ENCODE measurements at places on chromosomes 12 and 14. TPM values are rescaled to one million over a fixed set of nuclear protein-coding genes. Genes with fewer than 3 reads are reported as not detected.
A peak's percentile ranks its signal among the peaks of the same experiment; 100 is the strongest.

The NOVA1 gene
- total RNA-seq, result 5.1 TPM

The PPP1R1A gene
- 104 TPM for total RNA-seq

The LRRC10 gene
- total RNA-seq, result 3.1 TPM

The PRKD1 gene
- 7.5 TPM for total RNA-seq

The SLC5A8 gene
- not detected for total RNA-seq

DNA sequence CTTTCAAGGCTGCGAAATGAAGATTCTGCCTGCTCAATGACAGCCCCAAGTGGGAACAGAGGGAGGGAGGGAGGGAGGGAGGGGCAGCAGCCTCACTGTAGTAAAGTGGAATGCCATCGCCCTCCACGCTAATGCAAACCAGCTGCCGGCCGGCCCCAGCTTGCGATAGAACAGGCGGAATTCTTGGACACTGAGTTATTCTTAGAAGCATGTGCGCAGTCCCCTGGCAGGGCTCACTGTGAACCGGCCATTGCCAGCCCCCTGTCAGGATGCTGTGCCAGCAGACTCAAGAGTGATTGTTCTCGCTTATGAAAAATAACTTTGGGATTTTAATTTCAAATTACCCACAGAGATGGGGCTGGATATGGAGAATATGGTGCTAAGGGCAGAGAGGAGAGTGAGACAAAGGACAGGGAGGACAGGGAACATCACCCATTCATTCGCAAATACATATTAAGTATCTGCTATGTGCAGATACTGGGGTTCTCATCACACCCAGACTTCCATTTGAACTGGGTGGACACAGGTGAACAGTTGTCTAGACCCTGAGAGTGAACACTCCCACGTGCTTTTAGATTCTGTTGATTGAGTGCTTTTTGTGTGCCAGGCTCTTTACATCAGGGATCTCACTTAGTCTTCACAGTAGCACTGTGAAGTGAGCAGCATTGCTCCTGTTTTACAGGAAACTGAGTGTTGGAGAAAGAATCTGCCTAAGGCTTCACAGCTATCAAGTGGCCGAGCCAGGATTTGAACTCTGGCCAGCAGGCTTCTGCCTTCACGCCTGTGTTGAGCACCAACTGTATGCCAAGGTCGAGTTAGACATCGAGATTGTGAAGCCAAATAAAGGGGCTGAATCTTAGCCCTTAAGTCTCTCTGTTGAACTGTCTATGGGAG lies 192.9 kb downstream of the C12orf75 start:
- H3K36me3 ChIP-seq, result no peaks in the 10 kb centered on the region
- peak; percentile 82 for DNase-seq
- H3K4me1 ChIP-seq, result no peaks in the 10 kb centered on the region
- no peak overlapping the region for H3K4me3 ChIP-seq
- H3K27ac ChIP-seq, result peak overlapping the region; percentile 60

GRCh38 chr12:51819736-51820525 lies 28.6 kb downstream of the FIGNL2 start:
- H3K4me1 ChIP-seq, result no peaks in the 10 kb centered on the region
- no peak for DNase-seq
- H3K4me3 ChIP-seq, result peak overlapping the region; percentile 54

The KIF26A gene
- 5.6 TPM for total RNA-seq

DNA sequence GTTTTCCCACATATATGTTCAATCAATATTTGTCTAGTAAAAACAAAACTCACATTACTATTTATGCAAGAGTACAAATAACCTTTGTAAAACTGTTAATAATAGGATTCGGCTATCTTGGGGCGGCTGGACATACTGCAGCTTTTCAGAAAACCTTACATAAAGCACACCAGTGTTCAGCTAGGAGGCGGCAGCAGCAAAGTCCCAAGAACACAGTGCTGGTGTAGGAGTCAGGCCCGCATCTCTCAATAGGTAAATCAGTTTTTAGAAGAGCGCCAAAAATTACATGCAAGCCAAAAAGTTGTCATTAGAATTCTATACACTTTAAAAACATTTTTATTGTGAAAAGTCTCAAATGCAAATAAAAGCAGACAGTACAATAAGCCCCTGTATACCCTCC lies 37.5 kb downstream of the CCDC88C start:
- no peaks in the 10 kb centered on the region for H3K27me3 ChIP-seq
- no peak for DNase-seq
- no peaks in the 10 kb centered on the region for H3K4me1 ChIP-seq
- H3K4me3 ChIP-seq, result no peak overlapping the region

DNA sequence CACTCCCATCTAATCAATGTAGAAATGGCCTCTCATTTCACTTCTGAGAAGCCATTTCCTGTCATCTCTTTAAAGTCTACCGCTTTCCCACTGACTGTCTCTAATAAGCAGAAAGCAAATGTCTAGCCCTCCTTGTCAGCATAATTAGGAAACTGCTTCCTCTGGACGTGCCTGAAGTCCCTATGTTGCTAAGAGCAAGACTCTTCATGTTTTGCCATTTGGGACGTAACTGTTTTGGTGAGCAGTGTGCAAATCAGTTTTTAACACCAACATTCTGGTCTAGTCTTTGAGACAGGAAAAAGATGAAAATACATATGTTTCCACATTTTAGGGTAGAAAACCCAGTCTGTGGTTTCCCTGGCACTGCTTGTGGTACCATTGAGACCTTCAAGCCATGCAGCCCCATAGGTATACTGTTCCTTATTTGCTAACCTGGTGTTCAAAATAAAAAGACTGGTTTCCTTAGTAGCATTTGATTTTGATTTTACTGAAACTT lies 22.2 kb downstream of the IFNG start:
- H3K4me3 ChIP-seq, result no peak overlapping the region
- H3K27ac ChIP-seq, result no peak overlapping the region
- H3K36me3 ChIP-seq, result no peaks in the 10 kb centered on the region

The PLEKHD1 gene
- total RNA-seq, result not detected

- H3K27me3 ChIP-seq, result no peaks in the 10 kb centered on the region
- DNase-seq, result no peak
- no peaks in the 10 kb centered on the region for H3K4me1 ChIP-seq
- peak overlapping the region; percentile 13 for H3K27ac ChIP-seq
- no peaks in the 10 kb centered on the region for H3K36me3 ChIP-seq
These were observed 142.8 kb downstream of the BTG1 start for GRCh38 chr12:92002673-92003382.

GRCh38 chr12:56768424-56768823 lies 5.3 kb downstream of the HSD17B6 start:
- H3K36me3 ChIP-seq, result no peaks in the 10 kb centered on the region
- H3K4me1 ChIP-seq, result no peaks in the 10 kb centered on the region
- H3K4me3 ChIP-seq, result no peak overlapping the region
- DNase-seq, result no peak

- H3K36me3 ChIP-seq, result no peaks in the 10 kb centered on the region
- no peak overlapping the region for H3K4me3 ChIP-seq
- peak overlapping the region; percentile 52 for H3K27ac ChIP-seq
- no peaks in the 10 kb centered on the region for H3K27me3 ChIP-seq
These were observed 3.5 kb upstream of the KLC1 start for GRCh38 chr14:103625356-103626095.

- no peaks in the 10 kb centered on the region for H3K4me1 ChIP-seq
- no peak overlapping the region for H3K4me3 ChIP-seq
- no peaks in the 10 kb centered on the region for H3K27me3 ChIP-seq
These were observed 32.9 kb downstream of the ZFHX2 start for GRCh38 chr14:23518709-23519108.

DNA sequence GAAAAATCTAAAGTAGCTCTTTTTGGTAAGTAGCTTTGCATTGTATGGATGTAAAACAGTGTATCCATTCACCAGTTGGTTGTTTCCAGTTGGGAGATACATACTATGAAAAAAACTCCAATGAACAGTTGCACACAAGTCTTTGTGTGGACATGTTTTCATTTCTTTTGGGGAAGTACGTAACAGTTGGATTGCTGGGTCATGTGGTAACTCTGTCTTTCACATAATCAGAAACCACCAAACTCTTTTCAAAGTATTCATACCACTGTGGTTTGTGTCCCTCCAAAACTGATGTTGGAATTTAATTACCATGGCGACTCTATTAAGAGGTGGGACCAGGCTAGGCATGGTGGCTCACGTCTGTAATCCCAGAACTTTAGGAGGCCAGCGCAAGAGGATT lies 58.9 kb upstream of the RESF1 start:
- H3K27me3 ChIP-seq, result no peaks in the 10 kb centered on the region
- no peak overlapping the region for H3K27ac ChIP-seq
- H3K4me3 ChIP-seq, result no peak overlapping the region
- no peak for DNase-seq
- H3K4me1 ChIP-seq, result peaks cover 15% of the 10 kb centered on the region
- no peaks in the 10 kb centered on the region for H3K36me3 ChIP-seq

The NYNRIN gene
- total RNA-seq, result 6.0 TPM

The TESPA1 gene
- total RNA-seq, result 0.19 TPM

GRCh38 chr12:124537525-124538193 lies 29.8 kb downstream of the NCOR2 start:
- H3K36me3 ChIP-seq, result no peaks in the 10 kb centered on the region
- no peaks in the 10 kb centered on the region for H3K27me3 ChIP-seq
- H3K4me3 ChIP-seq, result no peak overlapping the region
- peak overlapping the region; percentile 77 for H3K27ac ChIP-seq

DNA sequence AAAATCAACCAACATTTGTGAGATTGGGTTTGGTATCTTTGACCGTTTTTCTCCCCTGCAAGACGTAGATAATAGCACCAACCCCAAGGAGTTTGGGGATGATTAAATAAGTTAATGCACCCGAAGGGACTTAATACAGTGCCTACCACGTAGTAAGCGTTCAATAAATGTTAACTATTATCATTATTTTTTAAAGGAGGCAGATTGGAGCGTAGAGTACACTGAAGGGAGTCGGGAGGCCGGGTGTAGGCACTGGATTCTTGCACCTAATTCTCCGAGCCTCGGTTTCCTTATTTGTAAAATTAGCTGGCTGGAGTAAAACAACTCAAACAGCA lies 367 bp upstream of the FRS2 start:
- DNase-seq, result no peak
- no peaks in the 10 kb centered on the region for H3K36me3 ChIP-seq
- H3K27ac ChIP-seq, result peak overlapping the region; percentile 92
- H3K4me1 ChIP-seq, result peaks cover 40% of the 10 kb centered on the region

GRCh38 chr12:124545508-124546418 lies 21.6 kb downstream of the NCOR2 start:
- DNase-seq, result no peak
- H3K4me1 ChIP-seq, result peaks cover 80% of the 10 kb centered on the region
- no peak overlapping the region for H3K4me3 ChIP-seq
- H3K27me3 ChIP-seq, result no peaks in the 10 kb centered on the region
- H3K27ac ChIP-seq, result no peak overlapping the region
- H3K36me3 ChIP-seq, result no peaks in the 10 kb centered on the region

- peak; percentile 68 for DNase-seq
- no peaks in the 10 kb centered on the region for H3K36me3 ChIP-seq
- H3K27ac ChIP-seq, result peak overlapping the region; percentile 87
These were observed 97.3 kb downstream of the ESR2 start for GRCh38 chr14:64196814-64197411.

GRCh38 chr14:32597771-32598170 lies 268.7 kb downstream of the AKAP6 start:
- no peak for DNase-seq
- H3K4me3 ChIP-seq, result no peak overlapping the region
- no peaks in the 10 kb centered on the region for H3K36me3 ChIP-seq
- H3K4me1 ChIP-seq, result no peaks in the 10 kb centered on the region
- no peak overlapping the region for H3K27ac ChIP-seq

Data from right atrium auricular region (tissue), 2 donors.